Activated CD8-positive, alpha-beta T cell treated with anti-CD3 and anti-CD28 coated beads, Interleukin-2, amount 10 ng/mL, durations not matched to agents 7 days and 5 days (primary cell): ENCODE measurements at places on chromosomes 12 and 14. TPM values are rescaled to one million over a fixed set of nuclear protein-coding genes. Genes with fewer than 3 reads are reported as not detected.

NRL gene
- total RNA-seq, result 3.4 TPM

DLK1 gene
- not detected for total RNA-seq

GRCh38 chr12:110590806-110591326, 7.7 kb upstream of the PPTC7 start:
- H3K4me1 ChIP-seq, result peaks cover 17% of the 10 kb centered on the region
- no peaks in the 10 kb centered on the region for H3K36me3 ChIP-seq
- H3K4me3 ChIP-seq, result no peak overlapping the region

- H3K36me3 ChIP-seq, result peaks cover 17% of the 10 kb centered on the region
- H3K27ac ChIP-seq, result no peak overlapping the region
- H3K4me1 ChIP-seq, result peaks cover 38% of the 10 kb centered on the region
- no peak overlapping the region for H3K4me3 ChIP-seq
- no peaks in the 10 kb centered on the region for H3K27me3 ChIP-seq
- DNase-seq, result no peak
Measured at GRCh38 chr12:21613931-21614330, 9.3 kb upstream of the GYS2 start.

SERPINA4 gene
- total RNA-seq, result not detected

EP400 gene
- 58.8 TPM for total RNA-seq

GRCh38 chr12:46788072-46788887, 37.5 kb downstream of the SLC38A4 start:
- H3K27me3 ChIP-seq, result peaks cover 7% of the 10 kb centered on the region
- no peak overlapping the region for H3K27ac ChIP-seq
- H3K4me1 ChIP-seq, result no peaks in the 10 kb centered on the region
- H3K36me3 ChIP-seq, result no peaks in the 10 kb centered on the region
- DNase-seq, result no peak

- no peaks in the 10 kb centered on the region for H3K36me3 ChIP-seq
- no peaks in the 10 kb centered on the region for H3K27me3 ChIP-seq
- H3K27ac ChIP-seq, result no peak overlapping the region
Measured at GRCh38 chr12:98401427-98401826, 114.0 kb upstream of the TMPO start.

SMCO2 gene
- 0.61 TPM for total RNA-seq

- no peak overlapping the region for H3K4me3 ChIP-seq
- no peaks in the 10 kb centered on the region for H3K36me3 ChIP-seq
- H3K4me1 ChIP-seq, result no peaks in the 10 kb centered on the region
- H3K27me3 ChIP-seq, result no peaks in the 10 kb centered on the region
- H3K27ac ChIP-seq, result no peak overlapping the region
- DNase-seq, result no peak
Measured at GRCh38 chr12:89984846-89985245, 276.2 kb upstream of the ATP2B1 start.

GRCh38 chr12:100254876-100255275, 12.0 kb downstream of the DEPDC4 start:
- no peak overlapping the region for H3K27ac ChIP-seq
- H3K4me3 ChIP-seq, result no peak overlapping the region
- no peak for DNase-seq
- no peaks in the 10 kb centered on the region for H3K27me3 ChIP-seq
- H3K4me1 ChIP-seq, result peaks cover 11% of the 10 kb centered on the region
- peaks cover 4% of the 10 kb centered on the region for H3K36me3 ChIP-seq

SLC35E3 gene
- 9.6 TPM for total RNA-seq

GRCh38 chr12:15485466-15485865, 163.2 kb downstream of the PTPRO start:
- H3K36me3 ChIP-seq, result no peaks in the 10 kb centered on the region
- no peak overlapping the region for H3K27ac ChIP-seq
- no peak for DNase-seq
- peaks cover 6% of the 10 kb centered on the region for H3K27me3 ChIP-seq
- H3K4me3 ChIP-seq, result no peak overlapping the region
- no peaks in the 10 kb centered on the region for H3K4me1 ChIP-seq

DNA sequence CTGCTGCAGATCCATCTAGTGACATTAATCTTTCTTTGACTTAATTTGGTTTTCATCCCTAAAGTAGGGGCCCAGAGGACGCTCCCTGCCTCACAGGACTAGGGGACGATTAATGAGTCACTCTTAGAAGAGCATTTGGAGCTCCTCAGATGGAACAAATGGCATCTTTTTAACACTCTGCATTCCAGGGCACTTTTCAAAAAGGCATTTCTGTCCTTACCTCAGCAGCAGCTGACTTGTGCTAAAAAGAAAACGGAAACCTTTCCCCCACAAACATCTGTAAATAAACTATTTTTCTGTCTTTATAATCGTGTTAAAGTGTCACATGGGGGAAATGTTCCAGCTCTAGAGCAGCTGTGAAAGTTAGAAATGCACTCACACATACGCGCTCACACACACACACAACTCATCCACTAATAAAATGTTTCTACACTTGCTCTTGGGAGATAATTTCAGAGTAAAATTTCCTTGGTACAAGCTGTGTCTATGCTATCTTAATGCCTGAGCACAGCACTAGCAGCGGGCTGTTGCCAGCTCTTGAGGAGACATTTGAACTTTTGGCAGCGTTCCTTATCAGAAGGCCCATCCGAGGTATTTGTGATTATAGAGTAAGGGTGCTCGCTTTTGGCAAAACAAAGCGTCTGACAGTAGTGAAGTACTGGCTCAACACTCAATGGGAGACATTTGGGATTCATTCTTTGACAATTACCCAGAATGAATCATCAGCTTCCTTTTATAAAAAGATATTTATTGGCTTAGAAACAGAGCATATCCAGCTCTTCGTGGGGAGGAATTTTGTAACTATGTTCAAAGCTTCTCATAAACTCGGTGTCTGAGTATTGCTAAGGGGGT, 141.3 kb downstream of the PLXNC1 start:
- no peak overlapping the region for H3K27ac ChIP-seq
- no peak overlapping the region for H3K4me3 ChIP-seq
- H3K4me1 ChIP-seq, result peaks cover 3% of the 10 kb centered on the region
- no peaks in the 10 kb centered on the region for H3K27me3 ChIP-seq

ADAMTS20 gene
- not detected for total RNA-seq

DNA sequence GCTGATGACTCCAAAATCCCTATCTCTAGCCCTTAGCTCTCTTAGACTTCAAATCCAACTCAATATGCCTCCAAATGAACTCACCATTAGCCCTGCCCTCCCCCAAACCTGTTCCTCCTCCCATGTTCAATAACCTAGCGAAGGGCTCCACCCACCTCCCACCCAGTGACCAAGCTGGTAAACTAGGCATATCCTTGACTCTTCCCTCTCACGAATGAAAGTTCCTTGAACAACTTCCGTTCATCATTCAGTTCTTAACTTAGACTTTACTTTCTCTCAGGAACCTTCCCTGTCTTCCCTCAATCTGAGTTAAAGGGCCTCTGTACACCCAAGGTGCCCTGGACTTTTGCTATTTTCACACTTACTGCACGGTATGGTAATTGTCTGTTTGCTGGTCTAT, 1.9 kb upstream of the KLHDC1 start:
- no peak overlapping the region for H3K27ac ChIP-seq
- peaks cover 4% of the 10 kb centered on the region for H3K36me3 ChIP-seq
- peaks cover 41% of the 10 kb centered on the region for H3K4me1 ChIP-seq
- H3K4me3 ChIP-seq, result no peak overlapping the region
- H3K27me3 ChIP-seq, result no peaks in the 10 kb centered on the region
- no peak for DNase-seq

AMDHD1 gene
- 1.3 TPM for total RNA-seq

TRPV4 gene
- not detected for total RNA-seq

BDKRB1 gene
- total RNA-seq, result not detected
